Inflammatory macrophage treated with lipopolysaccharide for 1 hour (primary cell): ENCODE measurements at places on chromosomes 4 and X.

GRCh38 chr4:82773057-82773456 lies 25.5 kb downstream of the SCD5 start:
- DNase-seq, result no peak

GRCh38 chr4:124833831-124834505 lies 121.4 kb upstream of the ANKRD50 start:
- no peak for DNase-seq

DNA sequence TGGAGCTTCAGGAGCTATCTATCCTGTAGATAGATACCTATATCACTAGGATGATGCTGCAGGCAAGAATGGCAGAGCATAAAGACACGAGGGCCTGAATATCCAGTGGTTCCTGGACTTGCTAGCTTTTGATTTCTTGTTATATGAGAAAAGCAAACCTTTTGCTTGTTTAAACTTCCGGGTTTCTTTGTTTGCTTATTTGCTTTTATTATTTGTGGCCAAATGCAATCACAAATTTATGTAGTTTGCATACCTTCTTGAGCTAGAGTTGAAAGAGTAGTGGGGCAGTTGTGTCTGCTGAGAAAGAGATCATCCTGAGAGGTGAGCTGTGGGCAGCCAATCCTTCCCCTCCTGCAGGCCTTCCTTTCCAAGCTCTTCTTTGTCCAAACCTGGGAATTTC lies 245.7 kb downstream of the AR start:
- no peak for DNase-seq

- peak; percentile 46 for DNase-seq
These were observed 18.5 kb downstream of the HCCS start for GRCh38 chrX:11129534-11130105.

- DNase-seq, result no peak
These were observed 132.7 kb downstream of the TMEM164 start for GRCh38 chrX:110135618-110136017.
